ENCODE measurements at places on chromosomes 16 and 17.

GRCh38 chr16:87838643-87839541 lies 30.4 kb downstream of the SLC7A5 start:
- no peak for DNase-seq

DNA sequence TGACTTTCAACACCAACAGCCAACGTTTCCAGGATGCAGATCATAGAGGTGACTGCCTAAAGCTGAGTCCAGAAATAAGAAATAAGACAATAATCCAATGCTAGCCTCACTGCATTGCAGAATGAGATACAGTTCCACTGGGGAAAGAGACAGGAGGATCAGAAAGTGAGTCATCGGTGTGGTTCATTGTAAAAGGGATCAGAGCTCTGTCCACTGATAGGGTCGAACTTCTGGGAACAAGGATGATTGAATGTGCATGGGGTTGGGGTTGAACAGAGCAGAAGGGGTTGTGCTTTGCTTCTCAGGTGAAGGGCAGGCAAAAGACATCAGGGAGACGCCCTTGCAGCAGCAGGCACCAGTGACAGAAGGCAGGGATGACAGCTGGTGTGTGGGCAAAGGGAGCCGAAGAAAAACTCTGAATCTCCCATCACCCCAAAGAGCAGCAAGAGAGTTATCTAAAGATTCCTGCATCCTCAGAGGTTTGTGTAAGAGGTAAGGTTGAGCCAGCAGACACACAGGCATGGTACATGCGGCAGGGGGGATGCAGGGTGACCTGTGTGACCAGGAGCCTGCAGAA lies 16.4 kb downstream of the CLEC10A start:
- no peak for DNase-seq

DNA sequence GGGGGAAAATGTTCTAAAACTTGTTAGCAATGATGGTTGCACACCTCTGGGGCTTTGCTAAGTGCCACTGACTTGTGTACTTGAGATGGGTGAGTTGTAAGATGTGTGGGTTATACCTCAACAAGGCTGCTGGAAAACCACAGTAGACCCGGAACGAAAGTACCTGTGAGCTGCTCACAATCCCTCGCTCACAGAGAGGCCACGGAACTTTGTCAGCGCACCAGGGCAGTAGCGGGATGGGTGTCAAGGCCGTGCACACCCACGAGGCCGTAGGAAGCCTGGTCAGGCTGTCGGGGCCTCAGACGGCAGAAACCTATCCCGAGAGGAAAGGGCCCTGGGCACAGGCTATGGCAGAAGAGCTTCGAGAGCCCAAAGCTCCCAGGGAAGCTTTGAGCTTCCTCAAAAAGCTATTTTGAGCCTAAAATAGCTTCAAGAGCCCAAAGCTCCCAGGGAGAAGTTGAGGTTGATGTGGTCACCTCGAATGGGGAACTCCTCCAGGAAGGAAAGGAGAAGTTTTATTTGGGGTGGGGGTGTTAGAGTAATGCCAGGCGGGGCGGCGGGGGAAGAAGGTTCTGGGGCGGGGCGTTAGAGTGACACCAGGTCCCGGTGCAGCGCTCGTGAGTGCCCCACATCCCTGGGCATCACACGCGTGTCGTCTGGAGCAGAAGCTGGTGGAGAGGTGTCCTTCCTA lies 19.0 kb downstream of the CBFA2T3 start:
- no peak for DNase-seq

DNA sequence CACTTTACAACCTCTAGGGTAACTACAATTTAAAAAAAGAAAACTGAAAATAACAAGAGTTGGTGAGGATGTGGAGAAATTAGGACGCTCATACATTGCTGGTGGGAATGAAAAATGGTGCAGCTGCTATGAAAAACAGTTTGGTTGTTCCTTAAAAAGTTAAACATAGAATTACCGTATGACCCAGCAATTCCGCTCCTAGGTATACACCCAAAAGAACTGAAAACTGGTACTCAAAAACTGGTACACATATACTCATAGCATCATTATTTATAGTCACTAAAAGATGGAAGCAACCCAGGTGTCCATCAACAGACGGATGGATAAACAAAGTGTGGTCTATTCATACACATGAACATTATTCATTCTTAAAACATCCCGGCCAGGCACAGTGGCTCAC lies 42.9 kb upstream of the DNAH17 start:
- DNase-seq: no peak

GRCh38 chr16:8720080-8720966 lies 45.9 kb downstream of the ABAT start:
- DNase-seq: peak; percentile 77

Data from left kidney (tissue), 8 donors.